Kidney capillary endothelial cell (primary cell): ENCODE measurements at places on chromosomes 2 and 18.
A peak's percentile ranks its signal among the peaks of the same experiment; 100 is the strongest.

- no peak for DNase-seq
These were observed 472.6 kb downstream of the TXNL1 start for GRCh38 chr18:56165601-56166355.

DNA sequence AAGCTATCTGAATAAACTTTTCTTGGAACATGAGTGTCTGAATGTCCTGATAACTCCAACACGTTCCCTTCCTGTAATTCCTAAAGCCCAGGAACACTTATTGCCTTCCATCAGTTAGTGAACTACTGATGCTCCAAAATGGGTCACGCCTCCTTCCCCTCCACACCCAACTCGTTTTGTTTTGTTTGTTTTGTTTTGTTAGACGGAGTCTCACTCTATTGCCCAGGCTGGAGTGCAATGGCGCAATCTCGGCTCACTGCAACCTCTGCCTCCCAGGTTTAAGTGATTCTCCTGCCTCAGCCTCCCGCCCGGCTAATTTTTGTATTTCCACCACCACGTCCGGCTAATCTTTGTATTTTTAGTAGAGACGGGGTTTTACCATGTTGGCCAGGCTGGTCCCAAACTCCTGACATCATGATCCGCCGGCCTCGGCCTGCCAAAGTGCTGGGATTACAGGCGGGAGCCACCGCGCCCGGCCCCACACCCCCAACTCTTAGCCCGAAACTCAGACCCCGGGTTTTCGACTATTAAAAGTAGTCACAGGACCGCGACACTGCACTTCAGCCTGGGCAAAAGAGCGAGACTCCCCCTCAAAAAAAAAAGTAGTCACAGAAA lies 774 bp downstream of the IER3IP1 start:
- peak; percentile 9 for DNase-seq

DNA sequence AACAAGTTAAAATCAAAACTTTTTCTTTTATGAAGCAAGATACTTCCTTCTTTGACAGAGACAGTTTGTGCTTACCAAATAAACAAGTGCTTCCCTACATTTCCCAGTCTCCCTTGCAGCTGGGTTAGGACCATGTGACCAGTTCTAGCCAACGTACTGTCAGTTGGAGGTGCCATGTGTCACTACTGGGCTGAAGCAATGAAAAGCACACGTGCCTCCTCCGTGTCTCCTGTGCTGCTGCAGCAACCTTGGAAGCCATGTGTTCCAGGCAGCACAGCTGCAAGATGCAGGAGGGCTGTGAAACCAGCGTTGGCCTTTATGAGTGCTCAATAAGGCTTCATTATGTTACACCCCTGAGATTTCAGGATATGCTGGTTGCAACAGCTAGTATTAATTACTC lies 93.2 kb downstream of the DHRS9 start:
- no peak for DNase-seq

DNA sequence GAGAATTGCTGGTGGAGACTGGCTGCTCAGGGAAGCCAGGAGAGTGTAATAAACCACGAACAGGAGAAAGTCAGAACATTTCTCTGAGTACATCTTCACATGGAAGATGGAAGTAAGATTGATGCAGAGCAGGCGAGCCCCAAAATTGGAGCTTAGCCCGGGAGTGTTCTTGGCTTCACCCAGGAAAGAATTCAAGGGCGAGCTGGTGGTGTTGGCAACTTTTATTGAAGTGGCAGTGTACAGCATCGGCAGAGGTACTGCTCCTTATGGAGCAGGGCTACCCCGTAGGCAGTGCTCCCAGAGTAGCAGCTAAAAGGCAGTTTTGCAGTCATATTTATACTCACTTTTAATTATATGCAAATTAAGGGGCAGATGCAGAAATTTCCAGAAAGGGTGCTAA lies 281.4 kb upstream of the MEX3C start:
- DNase-seq = no peak

DNA sequence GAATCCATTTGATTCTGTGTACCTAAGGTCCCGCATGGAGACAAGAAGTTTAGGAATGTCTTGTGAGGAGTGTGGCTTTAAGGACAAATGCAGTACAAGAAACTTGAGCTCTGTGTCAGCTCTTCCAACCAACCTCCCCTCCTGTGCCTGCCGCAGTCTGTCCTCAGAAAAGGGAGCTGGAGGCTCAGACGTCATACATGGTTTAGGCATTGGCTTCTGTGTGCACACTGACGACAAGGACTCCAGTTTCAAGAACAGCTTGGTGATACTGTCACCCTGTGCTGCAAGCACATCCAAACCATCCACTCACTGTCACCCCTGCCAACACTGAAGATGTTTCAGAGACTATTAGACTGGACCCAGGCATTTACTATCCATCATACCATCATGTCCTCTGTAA lies 470.4 kb downstream of the IRS1 start:
- no peak for DNase-seq

- no peak for DNase-seq
These were observed 461.6 kb downstream of the BCL11A start for GRCh38 chr2:60091894-60092293.

DNA sequence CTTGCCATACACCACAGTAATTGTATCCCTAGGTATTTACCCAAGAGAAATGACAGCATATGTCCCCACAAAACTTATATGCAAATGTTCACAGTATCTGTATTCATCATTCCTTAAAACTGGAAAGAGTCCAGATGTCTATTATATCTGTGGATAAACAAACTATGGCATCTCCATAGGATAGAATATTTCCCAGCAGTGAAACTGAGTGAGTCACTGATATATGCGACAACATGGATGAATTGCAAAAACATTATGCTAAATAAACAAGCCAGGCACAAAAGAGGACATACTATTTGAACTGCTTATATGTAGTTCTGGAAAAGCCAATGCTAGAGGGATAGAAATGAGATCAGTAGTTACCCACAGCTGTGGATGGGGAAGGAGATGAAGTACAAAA lies 359.4 kb upstream of the DSEL start:
- DNase-seq = no peak

DNA sequence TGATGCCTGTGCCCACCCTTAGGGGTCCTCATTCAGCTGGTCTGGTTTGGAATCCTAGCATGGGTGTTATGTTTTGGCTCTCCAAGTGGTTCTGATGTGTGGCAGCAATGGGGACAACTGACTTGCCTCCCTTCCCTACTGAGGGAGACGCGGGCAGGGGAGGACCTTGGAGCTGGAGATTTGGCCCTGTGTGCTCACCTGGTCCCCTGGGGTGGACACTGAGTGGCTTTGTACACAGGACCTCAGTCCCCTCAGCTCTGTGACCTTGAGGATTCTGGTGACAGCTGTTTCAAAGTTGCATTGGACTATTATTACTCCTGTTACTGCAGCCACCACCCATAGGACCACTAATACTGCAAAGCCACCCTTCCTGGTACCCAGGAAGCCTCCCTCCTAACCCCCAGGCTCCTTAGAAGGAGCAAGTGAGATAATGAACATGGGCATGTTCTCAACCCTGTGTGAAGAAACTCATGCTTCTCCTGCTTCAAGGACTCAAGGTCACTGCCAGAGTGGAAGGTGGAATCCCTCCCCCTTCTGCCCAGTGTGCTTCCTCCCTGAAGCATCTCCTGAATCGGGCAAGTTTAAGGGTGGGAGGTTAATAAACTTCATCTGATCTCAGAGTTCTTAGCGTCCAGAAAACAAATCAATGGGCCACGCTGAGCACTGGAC lies 26.5 kb downstream of the TMEM182 start:
- DNase-seq = no peak

- no peak for DNase-seq
These were observed 587.7 kb downstream of the CPS1 start for GRCh38 chr2:211144078-211144477.

DNA sequence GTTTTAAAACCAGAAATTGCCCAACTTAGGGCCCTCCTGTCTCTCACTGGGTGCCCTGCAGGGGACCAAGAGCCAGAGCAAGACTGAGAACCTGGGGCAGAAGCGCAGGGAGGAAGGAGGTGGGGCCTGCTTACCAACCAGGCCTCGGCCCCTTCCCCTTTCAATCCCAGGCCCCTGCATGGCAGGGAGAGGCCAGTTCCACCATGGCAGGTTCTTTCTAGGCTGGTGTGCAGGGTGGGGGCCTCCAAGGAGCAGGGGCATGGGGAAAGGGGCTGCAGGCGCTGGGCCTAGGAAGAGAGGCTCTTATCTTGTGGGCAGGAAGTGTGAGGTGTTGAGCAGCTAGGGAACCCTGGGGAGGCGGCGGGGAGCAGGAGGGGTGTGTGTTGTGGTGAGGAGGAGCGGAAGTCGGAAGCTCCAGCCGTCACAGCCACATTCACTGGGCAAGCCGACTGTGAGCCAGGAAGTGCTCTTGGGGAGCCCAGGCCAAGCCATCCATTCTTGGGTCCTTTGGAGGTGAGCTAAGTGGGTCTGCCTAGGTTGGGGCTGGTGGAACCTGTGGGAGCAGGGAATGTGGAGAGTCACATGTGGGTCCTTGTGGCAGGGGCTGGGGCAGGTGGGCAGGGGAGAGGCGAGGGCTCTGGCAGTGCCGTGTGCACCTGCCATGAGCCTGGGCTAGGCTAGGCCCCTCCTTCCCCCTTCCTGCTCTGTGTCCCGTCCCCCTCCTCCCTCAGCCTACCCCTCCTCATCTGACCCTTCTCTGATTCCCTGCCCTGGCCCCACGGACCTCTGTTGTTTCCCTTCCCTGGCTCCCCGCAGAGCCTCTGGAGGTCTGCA lies at the start of gene PSD4:
Gene PSD4 (plus strand): TSS at position 430 of the 834 bp plus-strand sequence. CDS start 8,486 bp downstream, outside the sequence.
- no peak for DNase-seq

DNA sequence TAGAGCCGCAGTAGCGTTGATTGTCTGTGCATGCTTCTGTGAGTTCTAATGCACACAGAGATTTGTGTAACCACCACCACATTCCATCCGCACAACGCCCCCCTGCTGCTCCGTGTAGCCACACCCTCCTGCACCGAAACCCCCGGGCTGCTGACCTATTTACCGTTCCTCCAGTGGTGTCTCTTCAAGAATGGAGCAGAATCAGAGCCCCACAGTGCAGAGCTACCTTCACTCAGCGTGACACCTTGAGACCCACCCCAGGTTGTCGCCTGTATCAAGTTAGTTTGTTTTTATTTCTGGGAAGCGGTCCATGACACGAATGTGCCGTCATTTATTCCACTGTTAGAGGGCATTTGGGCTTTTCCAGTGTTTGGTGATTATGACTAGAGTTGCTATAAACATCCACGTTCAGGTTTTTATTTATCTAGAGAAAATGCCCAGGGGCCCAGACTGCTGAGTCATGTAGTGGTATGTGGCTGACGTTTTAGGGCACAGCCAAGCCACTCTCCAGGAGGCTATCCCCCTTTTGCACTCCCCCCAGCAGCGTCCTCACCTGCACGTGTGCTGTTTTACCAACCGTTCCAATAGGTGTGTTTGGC lies 266.8 kb downstream of the NDUFA10 start:
- no peak for DNase-seq

DNA sequence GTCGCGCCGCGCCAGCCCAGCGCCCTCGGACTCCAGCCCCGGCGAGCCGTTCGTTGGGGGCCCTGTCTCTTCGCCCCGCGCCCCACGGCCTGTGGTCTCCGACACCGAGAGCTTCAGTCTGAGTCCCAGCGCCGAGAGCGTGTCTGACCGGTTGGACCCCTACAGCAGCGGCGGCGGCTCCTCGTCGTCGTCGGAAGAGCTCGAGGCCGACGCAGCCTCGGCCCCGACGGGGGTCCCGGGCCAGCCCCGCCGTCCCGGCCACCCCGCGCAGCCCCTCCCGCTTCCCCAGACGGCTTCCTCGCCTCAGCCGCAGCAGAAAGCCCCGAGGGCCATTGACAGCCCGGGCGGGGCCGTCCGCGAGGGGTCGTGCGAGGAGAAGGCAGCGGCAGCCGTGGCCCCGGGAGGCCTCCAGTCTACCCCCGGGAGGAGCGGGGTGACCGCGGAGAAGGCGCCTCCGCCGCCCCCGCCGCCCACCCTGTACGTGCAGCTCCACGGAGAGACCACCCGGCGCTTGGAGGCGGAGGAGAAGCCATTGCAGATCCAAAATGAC lies 1.4 kb downstream of the PHLPP1 start:
- DNase-seq = no peak

GRCh38 chr2:83573060-83573459 lies 886.0 kb downstream of the SUCLG1 start:
- no peak for DNase-seq

GRCh38 chr18:60090170-60090569 lies 190.4 kb downstream of the PMAIP1 start:
- no peak for DNase-seq

DNA sequence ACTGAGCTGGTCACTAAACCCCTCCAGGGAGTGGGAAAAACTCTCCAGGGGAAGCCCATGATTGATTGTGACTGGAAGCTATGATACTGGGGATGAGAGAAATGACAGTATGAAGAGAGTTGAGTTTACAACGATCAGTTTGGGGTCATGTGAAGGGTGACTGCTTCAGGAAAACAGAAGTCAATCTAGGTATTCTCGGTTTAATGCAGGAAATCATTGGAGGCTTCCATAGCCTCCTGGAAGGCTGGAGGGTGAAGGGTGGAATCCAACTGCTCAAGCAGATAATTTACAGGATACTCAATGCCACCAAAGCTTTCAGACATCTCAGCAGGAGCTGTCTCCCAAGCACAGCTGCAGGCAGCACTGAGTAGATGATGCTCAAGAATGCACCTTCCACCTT lies 154.6 kb downstream of the ZNF516 start:
- no peak for DNase-seq

DNA sequence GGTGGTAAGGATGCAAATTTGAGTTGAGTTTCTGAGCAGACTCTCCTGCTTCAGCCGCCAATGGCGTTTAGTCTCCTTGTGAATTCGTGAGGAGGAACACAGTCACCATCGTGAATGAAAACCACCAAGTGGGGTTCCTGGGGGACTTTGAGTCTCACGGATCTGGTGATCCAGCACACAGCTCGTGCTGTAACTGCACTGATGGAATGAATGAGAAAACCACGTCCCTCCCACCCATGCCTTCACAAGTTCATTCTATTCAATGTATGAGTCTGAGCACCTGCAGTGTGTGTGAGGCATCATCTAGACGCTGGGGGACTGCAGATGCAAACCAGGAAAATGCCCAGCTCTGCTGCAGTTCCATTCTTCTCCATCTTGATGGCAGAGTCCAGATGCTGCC lies 127.9 kb downstream of the PIEZO2 start:
- no peak for DNase-seq

- DNase-seq = no peak
These were observed 77.6 kb downstream of the RBMS1 start for GRCh38 chr2:160415991-160416390.

- DNase-seq = no peak
These were observed 17.9 kb downstream of the SERPINB8 start for GRCh38 chr18:63987743-63988142.
